ENCODE measurements at places on chromosomes 3 and 15.

DNA sequence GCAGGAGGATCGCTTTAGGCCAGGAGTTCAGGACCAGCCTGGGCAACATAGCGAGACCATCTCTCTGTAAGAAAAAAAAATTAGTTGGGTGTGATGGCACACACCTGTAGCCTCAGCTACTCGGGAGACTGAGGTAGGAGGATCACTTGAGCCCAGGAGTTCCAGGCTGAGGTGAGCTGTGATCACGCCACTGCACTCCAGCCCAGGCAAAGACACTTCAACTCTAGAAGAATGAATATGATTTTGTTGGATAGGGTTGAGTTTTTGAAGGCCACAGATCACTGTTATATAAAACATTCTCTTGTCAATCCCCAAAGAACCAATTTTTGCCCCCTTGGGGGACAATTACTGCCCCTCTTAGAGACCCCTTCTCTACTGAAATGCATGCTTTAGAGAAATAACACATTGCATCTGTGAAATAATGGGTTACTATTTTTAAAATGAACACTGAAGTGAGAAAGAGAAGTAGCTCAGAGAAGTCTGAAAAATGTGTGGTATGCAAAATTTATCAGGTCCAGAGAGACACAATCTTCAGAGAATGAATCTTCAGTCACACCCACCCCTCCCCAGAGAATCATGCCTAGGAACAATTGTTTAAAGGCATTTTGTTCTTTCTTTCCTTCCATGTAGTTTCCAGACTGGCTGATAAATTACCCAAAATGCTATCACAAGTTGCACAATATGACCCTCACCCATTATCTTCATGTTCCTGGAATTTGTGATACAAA is 42.7 kb downstream of the METTL6 start:
- peak; percentile 64 for DNase-seq

GRCh38 chr3:12190832-12191231 is 32.1 kb upstream of the TIMP4 start:
- DNase-seq: no peak

GRCh38 chr3:113712129-113712528 is 15.7 kb upstream of the USF3 start:
- DNase-seq: no peak

- no peak for DNase-seq
These were observed 30.9 kb downstream of the KY start for GRCh38 chr3:134619884-134620445.

DNA sequence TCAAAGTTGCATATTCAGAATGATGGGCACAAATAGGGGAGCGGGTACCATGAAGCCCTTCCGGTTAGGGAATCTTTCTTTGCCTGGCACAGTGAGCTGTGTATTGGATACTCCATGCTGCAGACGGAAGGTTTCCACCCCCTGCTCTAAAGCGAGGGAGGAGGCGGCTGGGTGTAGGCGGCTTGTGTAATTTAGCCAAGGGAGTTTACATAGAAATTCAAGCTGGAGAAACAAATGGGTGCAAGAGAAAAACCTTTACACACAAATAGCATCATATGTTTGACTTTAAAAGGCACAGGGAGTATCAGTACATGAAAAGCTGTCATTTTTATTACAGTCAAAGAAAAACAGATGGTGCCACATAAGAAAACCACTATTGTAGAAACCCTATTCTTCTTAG is 59.3 kb upstream of the ADCY5 start:
- DNase-seq: no peak

DNA sequence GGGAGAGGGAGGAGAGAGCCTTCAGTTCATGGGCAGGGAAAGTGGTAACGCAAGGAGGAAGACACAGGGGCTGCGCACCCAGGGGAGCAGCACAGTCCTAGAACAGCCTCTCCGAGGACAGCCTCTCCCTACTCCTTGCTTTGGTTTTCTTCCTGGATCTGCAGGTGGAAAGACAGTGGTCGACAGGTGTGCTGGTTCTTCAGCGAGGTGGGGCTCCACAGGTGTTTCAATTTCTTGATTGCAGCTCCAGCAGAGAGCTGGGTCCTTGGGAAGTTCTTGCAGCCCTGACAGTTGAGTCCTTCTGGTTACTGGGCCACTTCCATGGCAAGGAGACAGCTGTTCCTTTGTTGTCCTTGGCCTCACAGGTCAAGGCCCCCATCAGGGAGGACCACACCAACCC is 220.7 kb upstream of the NR2F2 start:
- DNase-seq: no peak

DNA sequence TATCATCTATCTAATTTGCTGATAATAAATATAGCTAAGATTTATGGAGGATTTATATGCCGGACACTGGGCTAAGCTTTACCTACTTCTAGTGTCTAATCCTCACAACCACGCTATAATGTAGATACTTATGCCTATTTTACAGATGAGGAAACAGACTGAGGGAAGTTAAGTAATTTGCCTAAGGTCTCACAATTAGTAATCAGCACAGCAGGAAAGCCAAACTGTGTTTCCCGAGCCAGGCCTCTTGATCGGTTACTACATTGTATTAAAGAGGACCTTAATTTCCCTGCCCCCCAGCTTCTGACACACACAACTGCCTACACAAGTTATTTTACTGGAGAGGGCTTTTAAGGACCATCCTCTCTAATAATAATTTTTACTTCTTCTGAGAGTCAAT is 40.9 kb downstream of the ONECUT1 start:
- no peak for DNase-seq

GRCh38 chr15:73602446-73602843 is 30.7 kb downstream of the NPTN start:
- no peak for DNase-seq

DNA sequence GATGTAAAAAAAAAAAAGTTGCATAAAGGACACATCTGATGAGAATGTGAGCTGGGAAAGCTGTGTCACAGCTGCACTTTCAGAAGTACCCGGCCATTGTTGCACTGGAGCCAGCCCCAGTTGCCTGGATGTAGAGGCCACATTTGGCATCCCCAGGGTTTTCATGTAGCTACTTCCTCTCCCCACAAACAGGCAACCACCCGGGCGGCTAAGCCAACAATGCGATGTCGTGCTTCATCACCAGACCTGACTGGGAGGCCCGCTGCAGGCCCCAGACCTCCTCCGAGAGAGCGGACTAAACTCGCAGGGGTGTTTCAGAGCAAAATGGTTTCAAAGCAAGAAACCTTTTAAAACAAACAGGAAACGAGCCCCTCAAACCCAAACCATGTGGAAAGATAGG is 142.3 kb downstream of the TMCO5A start:
- DNase-seq: peak; percentile 88

GRCh38 chr3:143167969-143168854 is 48.6 kb downstream of the CHST2 start:
- DNase-seq: no peak

- no peak for DNase-seq
These were observed 40.5 kb downstream of the RASGRP1 start for GRCh38 chr15:38524156-38524555.

DNA sequence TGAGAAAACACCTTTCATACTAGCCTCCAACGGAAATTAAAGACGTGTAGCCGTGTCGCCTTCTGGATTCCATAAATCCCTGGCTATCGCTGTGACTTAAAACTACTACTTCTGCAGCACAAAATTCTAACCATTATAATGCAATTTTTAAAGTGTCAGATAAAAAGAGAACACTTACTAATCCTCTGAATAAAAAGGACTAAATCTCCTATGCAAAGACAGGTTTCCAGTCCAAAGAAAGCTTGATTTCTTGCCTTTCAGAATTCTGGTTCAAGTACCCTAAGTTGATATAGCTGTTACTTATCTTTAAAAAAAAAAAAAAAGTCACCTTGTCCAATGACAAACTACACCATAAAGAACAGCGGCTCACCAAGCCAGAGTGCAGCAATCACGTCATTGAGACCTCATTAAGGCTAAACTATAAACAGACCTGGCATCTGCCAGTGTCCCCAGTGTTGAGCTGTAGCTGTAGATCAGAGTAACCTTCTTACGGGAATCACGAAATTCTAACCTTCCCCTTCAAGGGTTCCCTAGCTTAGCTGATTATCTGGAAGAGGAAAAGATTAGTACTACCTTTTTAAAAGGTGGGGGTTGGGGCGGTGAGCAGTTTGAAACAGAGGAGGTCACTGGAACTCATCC is 2.2 kb downstream of the ABCC5 start:
- no peak for DNase-seq

GRCh38 chr3:48919215-48920138 is 835 bp downstream of the ARIH2 start:
- DNase-seq: peak; percentile 71

GRCh38 chr3:58725326-58725853 is 58.8 kb upstream of the FAM3D start:
- DNase-seq: no peak

- DNase-seq: no peak
These were observed 19.7 kb upstream of the TCAIM start for GRCh38 chr3:44318891-44319311.

DNA sequence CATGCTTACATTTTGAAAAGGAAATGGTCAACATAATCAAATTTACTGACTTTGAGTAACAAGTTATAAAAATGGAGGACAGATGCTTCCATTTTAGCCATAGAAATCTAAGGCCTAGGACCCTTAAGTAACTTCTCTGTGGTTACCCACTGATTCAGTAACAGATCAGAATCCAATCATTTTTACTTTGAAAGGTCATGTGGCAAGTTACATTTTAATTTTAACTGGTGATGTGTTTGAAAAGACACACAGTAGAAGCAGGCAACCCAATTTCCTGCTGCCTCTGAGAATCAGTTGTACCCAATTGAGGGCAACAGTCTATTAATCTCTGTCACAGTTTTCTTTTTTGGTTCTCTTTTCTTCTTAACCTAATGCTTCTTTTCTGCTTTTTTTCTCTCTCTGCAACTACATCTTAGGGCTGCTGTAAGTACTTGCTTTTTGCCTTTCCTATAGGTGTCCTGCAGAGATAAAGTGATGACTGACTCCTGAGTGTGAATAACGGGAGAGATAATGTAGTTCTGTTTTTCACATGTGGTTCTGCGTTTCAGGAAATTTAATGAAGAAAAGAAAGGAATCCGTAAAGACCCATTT is 3.3 kb downstream of the ZWILCH start:
- no peak for DNase-seq

DNA sequence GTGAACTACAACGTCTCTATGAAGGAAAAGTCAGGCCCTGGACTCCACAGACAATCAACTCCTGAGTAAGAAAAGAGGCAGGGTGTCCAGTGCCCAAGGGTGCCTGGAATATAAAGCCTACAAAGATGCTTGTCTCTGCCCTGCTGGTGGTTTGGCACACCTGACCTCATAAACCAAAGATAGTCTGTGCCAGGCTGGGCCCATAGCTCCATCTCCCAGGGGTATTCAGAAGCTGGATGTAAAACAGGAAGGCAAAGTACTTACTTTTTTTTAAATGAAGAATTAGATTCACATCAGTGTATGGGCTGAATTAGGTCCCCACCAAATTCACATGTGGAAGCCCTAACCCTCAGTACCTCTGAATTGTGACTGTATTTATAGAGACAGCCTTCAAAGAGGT is 66.6 kb upstream of the HERC1 start:
- DNase-seq: no peak

DNA sequence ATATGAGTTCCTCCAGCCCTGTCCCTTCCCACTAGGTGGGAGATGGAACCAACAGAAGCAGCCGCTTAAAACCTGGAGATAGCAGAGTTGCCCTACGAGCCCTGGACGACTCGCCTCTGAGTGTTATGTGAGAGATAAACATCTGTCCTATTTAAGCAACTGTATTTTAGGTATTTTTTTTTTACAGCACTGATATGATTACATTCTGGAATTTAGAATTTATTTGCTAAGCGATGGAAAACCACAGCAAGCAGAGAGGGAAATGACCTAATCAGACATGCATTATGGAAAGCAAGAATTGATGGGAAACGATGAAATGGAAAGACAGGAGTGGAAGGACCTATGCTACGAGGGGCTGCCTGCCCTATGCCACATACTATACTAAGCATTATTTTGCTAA is 379.0 kb upstream of the IL12A start:
- no peak for DNase-seq

- DNase-seq: peak; percentile 1
These were observed 121.0 kb downstream of the PDZRN3 start for GRCh38 chr3:73503781-73504180.

DNA sequence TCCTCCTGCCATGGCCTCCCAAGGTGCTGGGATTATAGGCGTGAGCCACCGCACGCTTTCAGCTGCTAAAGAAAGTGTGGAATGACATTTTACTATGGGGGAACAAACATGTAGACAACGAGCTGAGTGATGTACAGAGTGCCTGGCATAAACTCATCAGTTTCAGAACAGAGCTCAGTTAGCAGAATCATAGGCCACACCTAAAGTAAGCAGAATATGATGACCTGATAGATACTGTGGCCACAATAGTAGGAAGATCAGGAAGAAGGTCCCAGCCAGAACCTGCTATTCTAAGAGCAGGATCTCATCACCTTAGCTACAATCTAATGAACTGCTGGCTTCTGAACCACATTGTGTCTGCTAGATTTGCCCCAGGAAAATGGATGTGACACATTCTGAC is 158.3 kb downstream of the TPRG1 start:
- DNase-seq: no peak

GRCh38 chr3:173529062-173529711 is 131.6 kb downstream of the NLGN1 start:
- DNase-seq: peak; percentile 63

DNA sequence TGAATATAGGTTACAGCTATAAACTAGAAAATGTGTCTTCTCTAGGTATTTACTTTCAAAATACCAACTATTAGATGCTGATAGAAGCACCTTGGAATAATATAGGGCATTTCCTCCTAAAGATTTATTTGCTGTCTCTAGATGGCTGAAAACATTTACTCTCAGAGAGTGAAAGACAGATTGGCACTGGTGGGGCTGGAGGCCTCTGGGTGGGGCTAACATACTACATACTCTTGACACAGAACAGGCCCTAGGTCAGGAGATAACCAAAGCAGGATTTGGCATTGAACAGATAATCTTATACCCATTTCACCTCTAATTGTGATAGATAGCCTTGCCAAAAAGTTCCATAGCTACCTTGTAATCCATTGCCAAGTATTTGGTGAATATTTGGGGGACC is 253.3 kb upstream of the TBC1D5 start:
- no peak for DNase-seq

DNA sequence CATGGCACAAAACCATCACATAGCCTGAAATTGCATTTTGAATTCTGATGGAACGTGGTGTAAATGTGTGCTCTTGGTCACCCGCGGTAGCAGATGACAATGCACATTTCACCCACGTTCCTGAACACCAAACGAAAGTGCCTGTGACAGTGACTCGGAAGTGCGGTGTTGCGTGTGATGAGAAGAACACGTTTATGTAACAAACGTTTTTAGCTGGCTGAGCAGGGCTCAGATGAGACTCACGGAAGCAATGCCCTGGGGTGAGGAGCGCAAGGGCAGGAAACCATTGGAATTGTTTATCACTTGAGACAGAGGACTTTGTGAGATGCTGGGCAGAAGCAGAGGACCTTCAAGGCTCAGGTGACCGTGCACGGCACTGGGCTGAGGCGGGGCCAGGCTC is 449.2 kb upstream of the CFAP20DC start:
- DNase-seq: no peak

- DNase-seq: no peak
These were observed 142.5 kb downstream of the FILIP1L start for GRCh38 chr3:99971761-99972160.

- no peak for DNase-seq
These were observed 307.3 kb upstream of the SATB1 start for GRCh38 chr3:18732474-18732873.

GRCh38 chr3:106482451-106482850 is 613.6 kb upstream of the CBLB start:
- no peak for DNase-seq

Measured in NAMALWA (cell line).